ENCODE measurements at places on chromosomes 4 and X.

DNA sequence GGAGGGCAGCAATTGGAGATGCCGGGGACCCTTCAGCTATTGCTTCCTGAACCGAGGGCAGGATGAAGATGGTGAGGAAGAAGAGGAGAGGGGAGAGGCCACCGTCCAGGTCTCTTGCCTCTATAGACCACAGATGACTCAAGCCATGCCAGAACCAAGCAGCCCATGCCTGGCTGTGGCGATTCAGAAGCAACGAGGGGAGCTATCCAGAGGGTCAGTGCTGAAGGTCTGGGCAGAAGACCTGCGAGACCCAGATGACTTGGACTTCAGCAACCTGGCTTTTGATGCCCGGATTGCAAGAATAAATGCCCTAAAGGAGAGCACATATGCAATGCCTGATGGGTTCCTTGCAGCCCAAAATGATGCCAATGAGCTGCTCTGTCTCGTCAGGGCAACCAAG lies 70.2 kb upstream of the PRPS2 start:
- no peaks in the 10 kb centered on the region for H3K4me1 ChIP-seq
- no peak overlapping the region for H3K4me3 ChIP-seq
- no peaks in the 10 kb centered on the region for H3K36me3 ChIP-seq

DNA sequence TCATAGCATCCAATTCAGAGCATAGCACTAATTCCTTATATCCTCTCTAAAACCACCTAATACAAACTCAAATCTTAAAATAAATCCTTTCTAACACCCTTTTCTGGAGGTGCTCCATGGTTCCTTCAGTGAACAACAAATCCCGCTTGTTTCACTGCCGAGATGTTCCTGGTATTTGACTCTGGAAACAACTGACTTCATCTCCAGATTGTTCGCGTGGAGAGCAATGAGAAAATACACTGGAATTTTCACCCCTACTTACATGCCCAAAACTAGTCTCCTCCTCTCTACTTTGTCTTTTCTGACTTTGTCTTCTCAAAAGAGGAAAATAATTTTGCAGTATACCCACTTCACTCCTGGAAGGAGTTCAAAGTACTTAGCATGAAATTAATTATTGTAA lies 129.0 kb downstream of the PLS3 start:
- no peak overlapping the region for H3K27ac ChIP-seq
- no peaks in the 10 kb centered on the region for H3K4me1 ChIP-seq
- no peak for DNase-seq
- H3K4me3 ChIP-seq: no peak overlapping the region
- H3K27me3 ChIP-seq: peaks cover 15% of the 10 kb centered on the region

DNA sequence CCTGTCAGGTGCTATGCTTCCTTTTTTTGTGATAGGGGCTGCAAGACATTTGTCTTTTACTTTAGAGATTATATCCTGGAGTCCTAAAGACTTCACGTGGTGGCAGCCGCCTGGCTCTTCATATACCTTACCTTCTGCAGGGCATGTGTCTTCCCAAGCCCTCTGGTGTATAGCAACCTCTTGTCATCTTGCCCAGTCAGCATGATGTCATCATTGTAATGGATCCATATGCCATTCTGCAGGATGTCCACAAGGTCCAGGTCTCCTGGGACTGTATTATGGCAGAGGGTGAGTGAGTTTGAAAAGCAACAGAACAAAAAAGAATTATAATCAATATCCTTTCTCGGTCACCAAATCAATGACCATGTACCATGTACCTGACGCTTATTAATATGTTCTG lies 82.2 kb upstream of the SCOC start:
- DNase-seq: no peak
- H3K4me1 ChIP-seq: peaks cover 10% of the 10 kb centered on the region
- H3K27ac ChIP-seq: no peak overlapping the region

GRCh38 chrX:46247456-46247855 lies 297.8 kb downstream of the ZNF674 start:
- H3K27me3 ChIP-seq: no peaks in the 10 kb centered on the region
- DNase-seq: no peak
- no peak overlapping the region for H3K27ac ChIP-seq

- DNase-seq: peak; percentile 11
- no peaks in the 10 kb centered on the region for H3K27me3 ChIP-seq
- H3K4me1 ChIP-seq: no peaks in the 10 kb centered on the region
- H3K36me3 ChIP-seq: no peaks in the 10 kb centered on the region
- H3K27ac ChIP-seq: no peak overlapping the region
Observed at GRCh38 chr4:109648266-109648996, 54.8 kb downstream of the CASP6 start.

DNA sequence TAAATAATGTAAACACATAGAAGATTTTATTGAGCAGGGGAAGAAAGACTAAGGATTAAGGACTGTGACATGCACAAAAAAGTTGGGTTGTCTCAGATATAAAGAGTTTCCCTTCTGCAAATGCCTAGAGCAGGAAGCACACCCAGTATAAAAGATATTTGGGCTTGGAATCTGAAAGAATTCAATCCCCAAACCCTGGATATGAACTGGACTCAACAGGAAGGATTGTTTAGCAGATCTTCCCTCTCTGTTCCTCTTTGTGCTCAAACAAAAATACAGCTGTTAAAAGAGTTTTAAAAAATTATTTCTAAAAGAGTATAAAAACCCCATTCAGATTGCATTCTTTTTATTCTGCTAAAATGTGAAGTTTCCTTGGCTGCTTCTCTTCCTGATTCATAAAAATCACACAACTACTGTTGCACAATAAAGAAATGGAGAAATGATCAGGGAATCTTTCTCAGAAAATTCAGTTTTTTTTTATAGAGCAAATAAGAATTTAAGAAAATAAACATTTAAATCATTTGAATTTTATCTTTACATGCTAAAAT lies 71.4 kb downstream of the PDLIM5 start:
- H3K36me3 ChIP-seq: no peaks in the 10 kb centered on the region
- no peaks in the 10 kb centered on the region for H3K4me1 ChIP-seq
- H3K4me3 ChIP-seq: no peak overlapping the region
- no peak overlapping the region for H3K27ac ChIP-seq
- no peaks in the 10 kb centered on the region for H3K27me3 ChIP-seq

DNA sequence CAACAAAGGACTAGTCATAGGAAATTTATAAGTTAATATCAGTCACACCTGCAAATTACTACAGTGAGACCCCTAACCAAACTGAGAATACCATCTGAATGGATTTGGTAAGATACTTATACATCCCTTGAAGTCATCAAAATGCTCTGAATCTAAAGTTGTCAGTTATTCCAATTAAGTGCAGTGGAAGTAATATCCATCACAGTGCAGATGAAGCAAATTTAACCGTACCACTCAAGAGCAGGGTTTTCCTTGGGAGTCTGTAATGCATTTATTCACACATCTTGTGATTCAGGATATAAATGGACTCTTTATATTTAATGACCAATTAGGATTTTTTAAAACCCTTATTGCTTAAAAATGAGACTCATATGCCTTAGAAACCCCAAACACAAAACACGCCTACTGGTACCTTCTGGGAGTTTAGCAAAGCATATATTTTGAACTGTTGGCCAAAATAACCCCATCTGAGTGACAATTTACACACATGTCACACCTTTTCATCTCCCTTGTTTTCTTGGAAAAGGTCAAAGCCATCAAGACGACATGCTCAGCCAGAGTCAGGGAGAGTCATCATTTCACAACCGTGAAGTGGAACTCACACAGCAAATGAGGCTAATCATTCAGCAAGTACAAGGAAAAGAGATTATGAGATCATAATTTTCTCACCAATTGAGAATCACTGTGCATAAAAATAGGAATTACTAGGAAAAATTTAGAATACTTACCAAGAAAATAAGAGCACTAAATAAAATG lies 303.7 kb downstream of the HNRNPD start:
- H3K4me3 ChIP-seq: no peak overlapping the region
- H3K27ac ChIP-seq: no peak overlapping the region
- no peaks in the 10 kb centered on the region for H3K4me1 ChIP-seq
- DNase-seq: no peak

GRCh38 chrX:141314441-141314840 lies 72.1 kb upstream of the SPANXC start:
- H3K4me1 ChIP-seq: no peaks in the 10 kb centered on the region
- peak overlapping the region; percentile 45 for H3K27ac ChIP-seq
- H3K4me3 ChIP-seq: no peak overlapping the region
- H3K27me3 ChIP-seq: no peaks in the 10 kb centered on the region
- H3K36me3 ChIP-seq: no peaks in the 10 kb centered on the region
- no peak for DNase-seq

GRCh38 chr4:963276-964225 lies 9.8 kb downstream of the DGKQ start:
- DNase-seq: no peak
- no peaks in the 10 kb centered on the region for H3K36me3 ChIP-seq
- no peaks in the 10 kb centered on the region for H3K27me3 ChIP-seq
- H3K4me3 ChIP-seq: no peak overlapping the region

- no peaks in the 10 kb centered on the region for H3K27me3 ChIP-seq
- DNase-seq: no peak
- peaks cover 14% of the 10 kb centered on the region for H3K36me3 ChIP-seq
- peaks cover 7% of the 10 kb centered on the region for H3K4me1 ChIP-seq
- no peak overlapping the region for H3K27ac ChIP-seq
Observed at GRCh38 chr4:2006956-2007653, 1.7 kb downstream of the NELFA start.

DNA sequence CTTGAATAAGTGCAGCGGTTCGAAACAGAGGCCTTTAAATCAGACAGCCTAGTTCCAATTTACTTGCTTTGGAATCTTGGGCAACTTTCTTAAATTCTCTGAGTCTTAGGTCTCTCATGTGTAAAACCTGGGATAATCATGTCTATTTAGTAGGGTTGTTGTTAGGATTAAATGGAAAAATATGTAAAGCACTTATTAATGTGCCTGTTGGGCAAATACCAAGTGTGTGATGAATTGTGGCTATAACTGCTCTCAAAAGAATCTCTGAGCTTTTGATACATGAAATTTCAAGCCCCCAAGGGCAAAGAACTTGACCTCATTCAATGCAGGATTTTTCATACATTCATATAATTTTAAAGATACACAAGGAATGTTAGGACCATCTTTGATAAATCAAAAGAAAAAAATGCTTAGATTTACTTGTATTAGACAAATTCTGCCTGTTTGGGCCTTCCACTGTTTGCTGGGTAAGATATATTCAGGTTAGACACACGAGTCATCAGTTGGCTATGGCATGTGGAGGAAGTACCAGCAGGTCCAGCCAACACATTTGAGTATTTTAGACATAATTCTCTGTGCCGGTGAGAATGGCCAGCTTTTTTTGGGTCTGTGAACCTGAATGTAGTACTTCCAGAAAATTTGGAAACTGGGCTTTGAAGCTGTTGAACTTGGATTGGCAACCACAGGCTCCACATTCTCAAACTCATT lies 241.4 kb upstream of the CNKSR2 start:
- H3K4me3 ChIP-seq: no peak overlapping the region
- H3K4me1 ChIP-seq: no peaks in the 10 kb centered on the region
- H3K36me3 ChIP-seq: no peaks in the 10 kb centered on the region
- DNase-seq: no peak

DNA sequence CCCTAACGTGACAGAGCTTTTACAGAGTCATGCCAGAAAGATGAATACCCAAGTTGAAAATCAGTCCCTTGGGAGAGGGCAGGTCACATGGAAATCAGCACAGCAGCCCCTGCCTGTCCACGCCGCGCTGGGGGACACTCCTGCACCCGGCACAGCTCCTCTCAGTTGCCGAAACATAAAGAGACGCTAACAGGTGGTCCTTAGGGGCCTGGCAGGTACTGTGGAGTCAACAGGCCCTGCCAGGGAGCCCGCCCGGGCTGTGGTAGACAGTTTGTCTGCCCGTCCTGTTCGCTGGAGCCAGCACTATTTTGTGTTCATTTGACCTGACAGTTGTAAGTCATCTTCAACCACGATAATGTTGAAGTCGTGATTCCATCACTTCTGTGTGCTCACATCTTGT lies 30.5 kb downstream of the NELFA start:
- no peaks in the 10 kb centered on the region for H3K27me3 ChIP-seq
- H3K4me1 ChIP-seq: peaks cover 2% of the 10 kb centered on the region
- H3K4me3 ChIP-seq: no peak overlapping the region
- H3K27ac ChIP-seq: no peak overlapping the region
- no peak for DNase-seq

- H3K4me3 ChIP-seq: no peak overlapping the region
- no peaks in the 10 kb centered on the region for H3K27me3 ChIP-seq
- H3K4me1 ChIP-seq: no peaks in the 10 kb centered on the region
- DNase-seq: no peak
Observed at GRCh38 chr4:91751961-91752360, 551.8 kb upstream of the GRID2 start.

DNA sequence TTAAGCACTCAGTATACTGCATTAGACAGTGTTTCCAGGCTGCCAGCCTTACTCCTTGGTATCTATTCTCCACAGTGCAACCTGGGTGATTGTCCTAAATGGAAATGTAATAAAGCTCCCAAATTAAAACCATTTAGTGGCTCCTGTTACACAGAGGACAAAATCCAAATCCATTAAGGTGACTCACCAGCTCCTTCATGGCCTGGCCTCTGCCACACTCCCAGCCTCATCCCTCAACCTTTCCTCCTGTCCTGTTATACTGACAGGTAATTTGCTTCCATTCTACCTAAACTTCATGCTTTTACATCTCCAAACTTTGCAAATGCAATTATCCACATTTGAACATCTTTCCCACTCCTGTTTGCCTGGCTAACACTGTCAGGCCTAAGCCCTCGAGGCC lies 140.3 kb downstream of the INPP4B start:
- no peak for DNase-seq
- H3K4me3 ChIP-seq: no peak overlapping the region
- H3K4me1 ChIP-seq: no peaks in the 10 kb centered on the region
- no peak overlapping the region for H3K27ac ChIP-seq

DNA sequence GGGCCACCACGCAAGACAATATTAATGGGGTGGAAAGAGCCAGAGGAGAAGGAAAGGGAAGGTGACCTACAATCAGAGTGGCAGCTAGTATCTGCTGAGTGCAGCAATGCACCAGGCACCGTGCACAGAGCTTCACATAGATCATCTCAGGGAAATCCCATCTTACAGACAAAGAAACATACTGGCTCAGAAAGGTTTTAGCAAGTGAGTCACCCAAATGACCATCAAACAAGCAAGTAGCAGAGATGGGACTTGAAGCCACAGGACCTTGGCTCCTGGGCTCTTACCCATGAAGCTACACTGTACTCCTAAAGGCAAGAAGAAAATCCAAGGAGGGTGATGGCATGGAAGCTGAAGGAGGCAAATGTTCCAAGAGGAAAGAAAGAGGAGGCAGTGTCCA lies 6.8 kb downstream of the ANXA5 start:
- H3K4me3 ChIP-seq: no peak overlapping the region
- peak overlapping the region; percentile 93 for H3K27ac ChIP-seq
- no peak for DNase-seq
- peaks cover 51% of the 10 kb centered on the region for H3K36me3 ChIP-seq
- H3K27me3 ChIP-seq: no peaks in the 10 kb centered on the region

- H3K4me1 ChIP-seq: no peaks in the 10 kb centered on the region
- no peak overlapping the region for H3K27ac ChIP-seq
- H3K4me3 ChIP-seq: no peak overlapping the region
- no peaks in the 10 kb centered on the region for H3K27me3 ChIP-seq
Observed at GRCh38 chr4:46804781-46805413, 104.1 kb downstream of the COX7B2 start.

Data from SK-N-SH (cell line).